Fibroblast of the aortic adventitia (primary cell): ENCODE measurements at places on chromosomes 2 and 18. TPM values are rescaled to one million over a fixed set of nuclear protein-coding genes. Genes with fewer than 3 reads are reported as not detected.

SLC4A5 gene
- total RNA-seq: 0.25 and 0.45 TPM in 2 replicates

VWA3B gene
- total RNA-seq: not detected in 2 replicates

AOX1 gene
- 23.6 and 84.0 TPM in 2 replicates for total RNA-seq

GALNT5 gene
- total RNA-seq: 11.4 and 38.3 TPM in 2 replicates

AQP12B gene
- not detected in 2 replicates for total RNA-seq

BBS5 gene
- 4.0 and 7.3 TPM in 2 replicates for total RNA-seq

TMEM182 gene
- total RNA-seq: 2.1 TPM in 1 of 2 replicates, not detected in the other

SLC30A3 gene
- total RNA-seq: 0.09 and 0.25 TPM in 2 replicates

ABCG8 gene
- not detected in 2 replicates for total RNA-seq

SCTR gene
- total RNA-seq: not detected in 2 replicates

NR4A2 gene
- 0.41 and 0.81 TPM in 2 replicates for total RNA-seq

LBX2 gene
- total RNA-seq: 2.0 and 3.0 TPM in 2 replicates

DNA sequence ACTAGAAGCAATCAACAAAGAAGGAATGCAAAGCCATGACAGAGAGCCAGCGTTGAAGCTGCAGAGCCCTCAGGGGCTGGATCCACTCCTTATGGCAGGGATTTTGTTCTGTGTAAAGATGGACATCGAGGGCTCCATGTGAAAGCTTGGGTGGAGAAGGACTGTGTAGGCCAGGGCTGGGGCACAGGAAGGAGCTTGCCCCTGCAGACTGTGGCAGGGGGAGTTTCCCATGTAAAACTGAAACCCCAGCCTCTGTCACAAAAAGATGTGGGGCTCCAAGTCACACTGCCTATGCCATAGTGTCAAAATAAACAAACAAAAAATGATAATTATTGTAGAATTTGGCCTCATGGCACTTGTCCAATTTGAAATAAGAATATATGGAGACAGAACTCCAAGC is 408.7 kb upstream of the HS6ST1 start:
- DNase-seq: no peak

DNA sequence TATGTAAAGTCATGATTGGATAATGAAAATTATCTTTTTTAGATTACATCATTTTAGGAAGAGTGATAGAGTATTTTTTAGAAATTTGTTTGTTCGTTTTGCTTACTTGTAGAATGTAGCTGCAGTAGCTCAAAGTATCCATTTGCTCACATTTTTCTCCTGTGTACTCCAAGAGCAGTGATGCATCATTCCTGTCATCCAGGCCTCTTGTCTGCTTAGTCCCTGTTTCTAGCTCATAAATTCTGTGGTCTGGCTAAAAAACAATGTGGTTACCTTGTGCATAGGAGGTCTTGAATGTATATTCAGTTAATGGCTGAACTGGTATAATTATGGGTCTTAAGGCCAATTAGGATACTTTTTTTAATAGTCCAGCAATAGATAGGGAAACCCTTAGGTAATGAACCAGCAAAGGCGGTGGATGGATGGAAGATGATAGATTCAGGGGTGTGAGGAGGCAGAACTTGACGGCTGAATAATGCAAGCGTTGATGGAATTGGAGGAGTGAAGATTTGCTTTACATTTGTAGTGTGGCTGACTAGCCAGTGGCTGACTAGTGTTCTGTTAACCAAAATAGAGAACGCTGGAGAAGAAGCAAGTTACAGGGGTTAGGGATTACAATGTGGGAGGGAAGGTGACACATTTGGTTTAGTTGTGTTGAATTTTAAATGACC is 145.0 kb downstream of the ZNF407 start:
- peak; percentile 24 for DNase-seq

DNA sequence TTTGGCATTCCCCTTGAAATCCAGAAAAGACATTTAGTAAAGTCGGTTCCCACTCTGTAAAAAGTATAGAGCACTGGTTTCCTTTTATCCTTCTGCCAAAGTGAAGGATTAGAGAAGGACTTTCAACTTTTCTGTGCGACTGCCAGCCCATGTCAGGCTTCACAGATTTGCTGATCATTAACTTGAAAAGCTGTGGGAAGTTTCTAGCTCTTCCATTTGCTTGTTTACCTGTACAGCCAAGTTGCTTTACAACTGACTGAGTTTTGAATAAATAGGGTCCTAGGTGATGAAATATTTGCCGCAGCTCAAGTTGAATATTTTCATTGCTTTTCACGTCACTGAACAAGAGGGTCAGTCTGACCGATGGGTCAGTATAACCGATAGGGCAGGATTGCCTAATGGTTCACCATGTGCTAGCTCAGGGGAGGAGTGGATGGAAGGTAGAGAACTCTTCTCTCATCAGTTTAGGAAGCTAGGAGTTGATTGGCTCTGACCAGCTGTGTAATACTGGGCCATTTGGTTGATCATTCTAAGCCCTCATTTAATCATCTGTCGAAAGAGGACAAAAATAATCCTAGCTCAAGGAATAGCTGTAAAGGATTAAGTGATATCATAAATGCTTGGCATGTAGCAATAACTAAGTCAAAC is 30.4 kb downstream of the UPP2 start:
- no peak for DNase-seq

DNA sequence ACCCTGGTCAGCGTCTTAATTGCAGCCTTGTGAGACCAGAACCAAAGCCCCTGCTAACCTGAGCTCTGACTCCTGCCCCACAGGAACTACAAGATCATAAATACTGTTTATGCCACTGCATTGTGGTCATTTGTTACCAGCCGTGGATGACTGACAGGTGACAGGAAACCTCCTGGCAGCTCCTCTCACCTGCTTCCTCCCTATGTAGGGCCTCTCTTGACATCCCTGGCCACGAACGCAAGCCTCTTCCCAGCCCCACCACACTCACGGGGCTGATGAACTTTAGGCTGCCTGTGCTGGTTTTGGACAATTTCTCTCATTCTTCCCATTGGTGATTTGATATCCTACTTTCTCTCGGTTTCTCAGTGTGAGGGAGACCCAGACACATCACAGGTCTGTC is 357.2 kb upstream of the MYT1L start:
- DNase-seq: no peak

- DNase-seq: no peak
Observed at GRCh38 chr2:15298770-15299169, 262.4 kb downstream of the NBAS start.

DNA sequence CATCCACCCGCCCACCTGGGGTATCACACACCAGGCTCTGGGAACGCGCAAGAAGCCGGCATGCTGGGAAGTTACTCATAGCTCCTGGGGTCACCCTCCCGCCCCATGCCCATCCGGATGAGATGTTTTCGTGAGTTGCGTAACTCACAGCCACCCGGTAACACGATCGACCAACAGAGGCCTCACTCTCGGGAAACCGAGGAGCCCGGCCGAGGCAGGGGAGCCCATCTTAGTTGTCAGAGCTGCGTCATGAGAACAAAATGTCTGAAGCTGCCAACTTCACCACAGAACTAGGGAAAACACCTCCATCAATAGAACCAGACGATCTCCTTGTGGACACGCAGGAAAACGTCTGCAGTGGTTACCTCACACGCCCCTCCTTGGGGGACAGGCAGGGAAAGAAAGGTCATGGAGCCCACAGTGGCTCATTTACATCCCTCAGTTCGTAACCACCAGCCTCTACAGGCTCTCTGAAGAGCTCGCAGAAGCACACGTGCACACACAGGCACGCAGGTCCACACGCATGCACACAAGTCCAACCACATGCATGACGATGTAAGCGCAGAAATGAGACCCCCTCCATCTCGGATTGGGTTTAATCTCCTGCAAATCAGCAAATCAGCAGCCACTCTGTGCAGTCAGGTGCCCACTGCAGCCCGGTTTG is 26.2 kb downstream of the ADI1 start:
- DNase-seq: peak; percentile 95

- DNase-seq: no peak
Observed at GRCh38 chr2:8548065-8548618, 133.7 kb upstream of the ID2 start.

DNA sequence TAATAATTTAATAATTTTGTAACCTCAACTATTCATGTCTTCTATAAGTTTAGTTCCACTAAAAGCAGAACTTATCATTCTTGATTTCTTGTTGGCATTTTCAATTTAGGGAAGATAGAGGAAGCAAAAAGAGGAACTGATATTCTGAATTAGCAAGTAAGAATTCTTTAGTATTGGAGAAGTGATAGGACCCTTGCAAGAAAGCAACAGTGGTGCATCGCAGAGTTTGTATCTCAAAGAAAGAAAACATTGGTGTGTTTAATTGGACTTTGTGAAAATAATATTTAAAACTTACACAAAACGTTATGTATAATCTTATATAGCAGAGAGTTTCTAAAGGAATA is 36.5 kb upstream of the TNFRSF11A start:
- DNase-seq: no peak

DNA sequence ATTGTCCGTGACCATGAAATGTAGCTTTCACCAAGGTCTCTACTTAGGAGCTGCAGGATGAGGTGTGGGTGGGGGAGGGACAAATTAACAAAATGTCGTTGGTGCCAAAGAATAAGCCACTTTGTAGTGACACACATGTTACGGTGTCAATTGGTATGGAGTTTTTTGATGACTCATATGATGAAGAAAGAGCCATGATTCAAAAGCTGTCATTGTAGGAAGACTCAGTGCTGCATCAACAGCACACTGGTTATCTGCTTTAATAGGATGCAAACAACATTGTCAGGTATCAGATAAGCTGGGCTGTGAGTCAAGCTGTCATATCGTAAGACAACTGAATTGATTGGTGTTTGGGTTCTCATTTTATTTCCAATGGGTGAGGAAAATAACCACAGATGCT is 36.6 kb upstream of the BOD1L2 start:
- DNase-seq: no peak

DNA sequence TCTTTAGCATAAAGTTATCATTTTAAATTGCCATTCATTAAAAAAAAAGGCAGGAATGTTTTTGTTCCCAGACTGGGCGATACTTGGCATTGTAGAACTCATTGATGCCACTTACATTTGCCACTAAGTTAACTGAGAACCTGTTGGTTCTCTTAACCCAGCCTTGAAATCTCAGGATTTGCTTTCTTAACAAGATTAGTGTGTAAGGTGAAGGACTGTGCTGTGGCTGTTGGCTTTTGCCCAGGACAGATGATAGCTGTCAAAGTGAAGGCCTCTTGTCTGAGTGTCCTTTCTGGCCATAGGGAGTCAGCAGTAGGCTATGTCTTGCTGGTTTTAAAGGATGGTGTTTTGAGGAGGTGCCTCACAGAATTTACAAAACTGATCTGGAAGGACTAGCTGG is 2.6 kb downstream of the DPYSL5 start:
- DNase-seq: no peak

DNA sequence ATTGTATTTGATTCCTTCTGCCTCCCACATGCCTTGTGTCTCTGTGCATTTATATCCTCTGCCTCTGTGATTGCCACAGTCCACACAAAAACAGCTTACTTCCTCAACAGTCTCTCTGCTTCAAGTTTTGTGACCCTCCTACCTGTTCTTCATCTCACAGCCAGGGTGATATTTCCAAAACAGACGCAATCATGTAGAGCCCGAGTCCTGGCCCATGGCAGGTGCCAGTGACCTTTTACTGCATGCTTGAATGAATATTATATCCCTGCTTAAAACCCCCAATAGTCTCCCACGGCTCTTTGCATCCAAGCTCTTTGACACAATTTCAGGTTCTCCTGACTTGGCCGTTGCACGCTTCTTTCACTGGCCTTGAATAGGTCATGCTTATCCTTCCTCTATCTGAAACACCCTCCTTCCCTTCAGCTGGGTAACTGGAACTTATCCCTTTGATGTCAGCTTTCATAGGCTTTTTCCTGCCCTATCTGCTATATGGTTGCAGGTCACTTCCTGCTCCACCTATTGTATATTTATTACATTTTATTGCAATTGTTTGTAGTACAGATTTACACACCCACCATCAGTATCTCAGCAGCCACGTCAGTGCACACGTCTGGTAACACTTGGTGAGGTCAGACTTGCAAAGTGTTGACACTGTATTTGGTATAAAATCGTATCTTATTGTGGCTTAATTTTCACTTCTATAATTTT is 29.7 kb upstream of the IL1B start:
- no peak for DNase-seq

DNA sequence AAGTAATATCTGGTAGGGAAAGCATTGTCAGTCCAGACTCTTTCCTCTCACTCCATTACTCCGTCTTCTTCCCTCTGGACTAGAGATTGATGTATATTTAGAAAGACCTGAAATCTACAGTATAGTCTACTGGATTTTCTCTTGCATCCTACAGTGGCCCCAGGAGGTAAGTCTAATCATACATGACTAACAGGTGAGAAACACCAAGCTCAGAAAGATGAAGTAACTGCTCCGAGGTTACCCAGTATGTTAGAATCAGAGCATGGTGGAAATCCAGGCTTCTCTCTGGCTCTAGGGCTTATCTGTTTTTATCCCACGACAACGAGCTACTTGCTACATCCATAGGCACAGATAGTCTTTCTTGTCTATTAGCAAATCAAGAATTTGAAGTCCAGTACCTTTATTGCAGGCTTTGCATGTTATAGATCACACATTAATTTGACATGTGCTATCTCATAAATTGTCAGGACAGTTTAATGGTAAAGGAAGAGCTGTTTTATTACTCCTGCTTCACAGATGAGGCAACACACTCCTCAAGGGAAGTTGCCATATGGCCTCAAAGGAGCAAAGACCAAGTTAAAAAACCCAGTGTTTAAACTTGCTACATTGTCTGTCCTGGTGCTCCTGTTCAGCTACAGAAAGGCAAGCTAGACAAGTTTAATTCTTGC is 484.3 kb downstream of the THSD7B start:
- no peak for DNase-seq

DNA sequence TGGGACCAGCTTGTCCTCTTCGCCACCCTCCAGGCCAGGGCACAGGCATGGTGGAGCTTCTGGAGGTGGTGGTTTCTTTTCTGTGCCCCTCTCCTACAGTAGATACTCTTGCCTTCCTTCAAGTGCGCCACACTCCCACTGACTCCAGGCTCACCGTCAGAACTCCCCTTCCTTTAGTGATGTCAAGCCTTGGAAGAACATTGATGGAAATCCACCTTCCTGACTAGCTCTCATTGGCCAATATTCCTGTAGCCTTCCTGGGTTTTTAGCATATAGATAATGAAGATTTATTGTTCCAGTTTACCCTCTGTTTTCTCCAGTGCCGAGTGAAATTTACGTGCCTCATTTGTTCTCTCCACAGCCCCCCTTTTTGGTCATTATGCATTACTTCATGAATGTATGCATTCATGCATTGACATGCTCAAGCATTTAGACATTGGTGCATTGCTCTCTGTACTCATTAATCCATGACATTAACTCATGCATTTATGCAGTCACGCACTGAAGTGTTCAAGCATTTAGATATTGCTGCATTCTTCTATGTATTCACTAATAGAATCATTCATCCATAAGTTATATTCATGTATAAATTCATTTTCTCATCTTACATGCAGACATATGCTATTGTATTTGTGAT is 37.3 kb downstream of the PLB1 start:
- DNase-seq: no peak

- DNase-seq: no peak
Observed at GRCh38 chr2:238890618-238891456, 43.0 kb downstream of the TWIST2 start.

DNA sequence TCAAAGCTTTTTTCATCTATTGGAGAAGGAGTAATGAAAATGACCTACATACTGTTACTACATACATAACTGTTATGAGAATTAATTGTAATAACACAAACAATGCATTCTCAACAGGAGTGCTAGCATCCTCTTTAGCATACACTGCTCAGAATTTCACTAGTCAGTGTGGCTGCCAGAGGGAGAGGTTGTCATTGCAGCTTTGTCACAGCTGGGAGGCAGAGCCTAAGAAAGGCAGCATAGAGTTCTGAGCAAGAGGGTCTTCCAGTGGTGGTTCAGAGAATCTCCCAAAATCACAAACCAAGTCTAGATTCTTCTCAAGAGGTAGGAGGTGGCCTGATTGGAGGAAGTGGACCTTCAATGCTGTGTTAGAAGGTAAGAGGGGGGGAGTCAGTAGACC is 286.7 kb upstream of the CYRIA start:
- DNase-seq: no peak

GRCh38 chr18:26631135-26631534 is 82.8 kb upstream of the KCTD1 start:
- DNase-seq: no peak
